CD4-positive, alpha-beta T cell treated with Interleukin-2 at 100 ng/mL for 4 hours (primary cell): ENCODE measurements at places on chromosomes 11 and 22.

GRCh38 chr22:45642986-45643385, 28.6 kb upstream of the ATXN10 start:
- no peak for DNase-seq

DNA sequence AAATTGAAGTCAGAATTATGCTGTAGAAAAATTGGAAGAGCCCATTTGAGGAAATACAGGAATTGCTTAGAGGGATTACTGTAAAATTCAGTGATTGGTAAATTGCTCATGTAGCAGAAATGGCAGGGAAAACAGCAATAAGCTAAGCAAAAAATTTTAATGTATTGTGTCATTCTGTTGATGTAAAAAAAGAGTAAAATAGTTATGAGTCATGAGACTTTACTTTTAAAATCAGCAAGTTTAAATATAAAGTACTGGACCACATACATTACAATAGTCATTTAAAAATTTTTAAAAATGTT, 10.4 kb downstream of the PDHX start:
- DNase-seq = no peak

DNA sequence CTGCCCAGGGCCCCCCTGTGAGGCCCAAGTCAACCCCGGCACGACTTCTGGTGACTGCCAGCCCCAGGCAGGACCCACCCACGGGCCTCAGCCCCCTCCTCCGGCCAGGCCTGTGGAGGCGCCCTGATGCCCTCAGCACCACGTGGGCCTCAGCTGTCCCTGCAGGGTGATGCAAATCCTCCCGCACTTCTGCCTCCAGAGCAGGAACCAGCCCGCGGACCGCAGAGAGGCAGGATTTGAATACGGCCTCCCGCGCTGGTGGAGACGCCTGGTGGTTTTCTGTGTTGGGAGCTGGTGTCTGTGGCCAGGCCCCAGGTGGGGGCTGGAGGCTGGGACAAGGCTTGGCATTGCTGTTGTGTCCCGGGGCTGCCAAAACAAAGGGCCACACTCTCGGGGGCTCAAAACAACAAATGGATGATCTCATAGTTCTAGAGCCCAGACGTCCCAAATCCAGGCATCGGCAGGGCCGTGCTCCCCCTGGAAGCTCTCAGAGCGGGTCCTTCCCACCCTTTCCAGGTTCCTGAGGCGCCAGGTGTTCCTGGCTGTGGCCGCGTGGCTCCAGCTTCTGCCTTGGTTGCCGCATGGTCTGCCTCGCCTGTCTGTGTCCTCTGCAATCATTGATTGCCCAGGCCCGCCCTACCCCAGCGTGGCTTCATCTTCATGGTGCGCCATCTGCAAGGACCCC, 19.4 kb downstream of the TRPM5 start:
- no peak for DNase-seq

- no peak for DNase-seq
Measured at GRCh38 chr22:44595841-44596341, 97.9 kb upstream of the RTL6 start.

DNA sequence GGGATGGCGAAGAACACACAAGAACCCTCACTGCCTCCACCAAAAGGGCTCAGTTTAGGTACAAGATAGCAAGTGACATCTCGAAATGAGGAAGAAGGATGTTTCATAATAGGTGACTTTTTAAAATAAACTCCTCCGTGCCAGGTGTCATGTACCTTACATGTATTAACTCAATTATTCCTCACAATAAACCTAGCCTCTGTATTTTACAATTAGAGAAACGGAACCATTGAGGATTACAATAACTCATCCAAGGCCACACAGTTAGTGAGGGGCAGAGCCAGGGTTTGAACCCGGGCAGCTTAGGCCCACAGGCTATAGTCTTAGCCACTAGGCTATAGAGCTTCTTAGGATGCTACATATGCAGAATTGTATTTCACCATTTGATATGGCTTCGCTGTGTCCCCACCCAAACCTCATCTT, 965 bp upstream of the PAMR1 start:
- DNase-seq = no peak

- peak; percentile 60 for DNase-seq
Measured at GRCh38 chr22:39932918-39933649, 27.1 kb upstream of the TMA7B start.

DNA sequence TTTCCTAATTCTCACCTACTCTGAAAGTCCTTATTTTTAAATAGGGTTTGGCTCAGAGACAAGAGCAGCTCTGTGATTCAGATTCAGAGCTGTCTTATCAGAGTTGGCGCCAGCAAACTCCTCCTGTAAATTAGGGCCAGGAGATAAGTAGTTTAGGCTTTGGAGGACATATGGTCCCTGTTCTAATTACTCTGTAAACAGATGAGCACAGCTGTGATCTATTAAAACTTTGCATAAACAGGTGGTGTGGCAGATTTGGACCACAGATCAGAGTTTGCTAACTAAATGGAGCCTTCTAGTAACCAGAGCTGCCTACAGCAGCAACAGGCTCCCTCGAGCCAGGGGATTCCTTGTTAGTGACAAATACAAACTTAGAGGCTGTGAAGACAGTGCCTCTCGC, 27.9 kb downstream of the YPEL1 start:
- no peak for DNase-seq

GRCh38 chr11:24406389-24406788, 90.5 kb upstream of the LUZP2 start:
- no peak for DNase-seq
